Cerebellar nuclear complex (tissue), 1 donor: ENCODE measurements at places on chromosomes 4 and X.

DNA sequence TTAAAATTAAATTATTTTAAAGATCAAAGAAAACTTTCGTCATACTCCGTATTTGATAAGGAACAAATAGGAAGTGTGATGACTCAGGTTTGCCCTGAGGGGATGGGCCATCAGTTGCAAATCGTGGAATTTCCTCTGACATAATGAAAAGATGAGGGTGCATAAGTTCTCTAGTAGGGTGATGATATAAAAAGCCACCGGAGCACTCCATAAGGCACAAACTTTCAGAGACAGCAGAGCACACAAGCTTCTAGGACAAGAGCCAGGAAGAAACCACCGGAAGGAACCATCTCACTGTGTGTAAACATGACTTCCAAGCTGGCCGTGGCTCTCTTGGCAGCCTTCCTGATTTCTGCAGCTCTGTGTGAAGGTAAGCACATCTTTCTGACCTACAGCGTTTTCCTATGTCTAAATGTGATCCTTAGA, at the start of gene CXCL8:
TSS of gene CXCL8 (plus strand) at position 217 of the 426 bp plus-strand sequence. CDS start at position 307, 90 bp downstream.
- DNase-seq, result no peak

DNA sequence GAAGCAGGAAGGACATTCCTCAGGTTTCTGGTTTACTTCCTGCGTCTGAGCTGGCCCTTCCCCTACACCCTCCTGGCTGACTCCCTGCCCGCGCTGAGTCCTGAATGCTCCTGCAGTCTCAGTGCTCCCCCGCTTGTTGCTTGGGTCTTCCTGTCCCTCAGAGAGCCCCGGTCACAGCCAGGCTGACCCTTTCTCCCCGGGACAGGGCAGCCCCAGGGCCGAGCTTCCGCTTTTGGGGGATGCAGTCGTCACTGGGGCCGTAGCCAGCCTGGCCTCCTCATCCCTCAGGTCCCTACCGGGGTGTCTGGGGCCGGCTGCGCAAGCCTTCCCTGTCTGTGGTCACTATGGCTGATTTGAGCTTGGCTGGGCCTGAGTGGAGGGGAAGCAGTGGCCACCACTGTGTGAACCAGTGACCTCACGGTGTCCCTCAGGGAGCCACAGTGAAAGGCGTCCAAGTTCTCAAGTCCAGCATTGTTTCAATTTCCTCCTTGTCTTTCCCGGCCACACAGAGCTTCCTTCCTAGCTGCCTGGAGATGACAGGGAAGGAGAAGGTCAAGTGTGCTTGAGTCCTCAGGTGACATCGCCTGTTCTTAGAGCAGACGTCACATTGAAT, 34.1 kb upstream of the ASMTL start:
- no peak for DNase-seq

- DNase-seq, result no peak
Measured at GRCh38 chrX:149221230-149221629, 283.9 kb downstream of the IDS start.

DNA sequence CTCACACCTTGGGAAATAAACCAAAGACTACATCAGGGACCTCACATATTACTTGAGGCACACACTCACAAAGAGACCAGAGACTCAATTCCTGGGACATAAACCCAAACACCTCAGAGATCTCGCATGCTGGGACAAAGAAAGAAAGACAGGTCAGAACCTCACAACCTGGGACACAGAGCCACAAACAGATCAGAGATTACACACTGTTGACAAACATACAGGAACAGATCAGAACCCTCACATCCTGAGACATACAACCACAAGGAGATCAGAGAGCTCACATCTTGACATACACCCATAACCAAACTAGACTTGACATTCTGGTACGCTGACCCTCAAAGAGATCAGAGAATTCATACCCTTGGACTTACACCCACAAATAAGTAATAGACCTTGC, 17.3 kb downstream of the SUV39H1 start:
- no peak for DNase-seq

DNA sequence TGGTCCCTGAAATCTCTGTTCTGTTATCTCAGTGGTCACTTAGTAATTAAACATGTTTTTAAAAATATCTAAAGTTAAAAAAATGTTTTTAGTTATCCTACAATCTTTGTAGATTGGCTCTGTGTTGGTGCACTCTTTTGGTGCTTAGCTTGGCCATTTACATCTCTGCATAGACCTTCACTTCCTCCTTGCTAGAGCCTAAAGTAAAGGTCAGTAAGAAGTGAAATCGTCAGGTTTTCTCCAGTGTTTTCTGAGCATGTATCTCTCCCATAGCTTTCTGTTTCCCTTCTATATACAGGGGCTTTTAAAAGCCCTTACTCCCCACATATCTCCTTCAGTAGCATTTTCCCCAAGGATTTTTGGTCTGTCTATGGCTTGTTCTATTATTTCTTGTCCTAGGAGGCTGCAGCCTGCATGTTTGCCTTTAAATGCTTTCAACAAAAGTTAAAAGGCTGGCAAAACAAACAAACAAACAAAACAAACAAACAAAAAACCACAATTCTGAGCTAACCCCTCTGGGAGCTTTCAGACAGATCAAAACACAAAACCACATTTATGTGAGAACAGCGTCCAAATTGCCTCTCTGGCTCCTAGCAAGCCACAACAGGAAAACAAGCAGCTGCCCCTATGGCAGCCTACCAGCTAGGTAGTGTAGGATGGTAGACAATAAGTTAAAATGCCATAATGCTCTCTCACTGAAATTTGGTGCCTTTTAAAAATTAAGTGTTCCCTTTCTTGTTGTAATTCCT, 27.3 kb upstream of the GPRASP2 start:
- DNase-seq, result no peak

DNA sequence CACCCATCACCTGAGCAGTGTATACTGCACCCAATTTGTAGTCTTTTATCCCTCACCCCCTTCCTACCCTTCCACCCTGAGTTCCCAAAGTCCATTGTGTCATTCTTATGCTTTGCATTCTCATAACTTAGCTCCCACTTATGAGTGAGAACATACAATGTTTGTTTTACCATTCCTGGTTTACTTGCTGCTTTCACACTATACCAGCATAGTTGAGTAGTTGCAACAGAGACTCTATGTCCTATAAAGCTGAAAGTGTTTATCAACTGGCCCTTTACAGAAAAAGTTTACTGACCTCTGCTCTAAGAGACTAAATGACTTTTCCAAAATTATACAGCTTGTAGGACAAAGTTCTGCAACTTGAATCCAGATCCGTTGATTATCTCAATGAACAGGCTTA, 61.1 kb upstream of the BLTP1 start:
- no peak for DNase-seq

DNA sequence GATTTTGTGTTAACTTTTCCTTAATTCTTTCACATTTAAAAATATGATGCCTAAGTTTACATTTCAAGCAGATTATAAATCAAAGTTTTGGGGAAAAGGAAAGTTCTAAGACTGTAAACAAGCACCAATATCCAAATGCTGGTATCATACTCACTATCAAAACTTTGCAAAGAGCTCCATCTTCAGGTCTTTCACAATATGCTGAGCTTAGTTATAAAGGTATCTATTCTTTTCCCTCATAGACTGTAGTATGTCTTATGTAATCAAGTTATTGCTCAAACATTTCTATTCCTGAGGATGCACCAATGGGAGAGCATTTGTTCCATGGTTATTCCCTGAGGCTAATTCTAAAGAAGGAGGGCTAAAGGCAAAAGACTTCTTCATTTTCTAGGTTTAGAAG, 207.9 kb upstream of the FAM241A start:
- no peak for DNase-seq

GRCh38 chr4:6848717-6849305, 60.8 kb upstream of the TBC1D14 start:
- no peak for DNase-seq

DNA sequence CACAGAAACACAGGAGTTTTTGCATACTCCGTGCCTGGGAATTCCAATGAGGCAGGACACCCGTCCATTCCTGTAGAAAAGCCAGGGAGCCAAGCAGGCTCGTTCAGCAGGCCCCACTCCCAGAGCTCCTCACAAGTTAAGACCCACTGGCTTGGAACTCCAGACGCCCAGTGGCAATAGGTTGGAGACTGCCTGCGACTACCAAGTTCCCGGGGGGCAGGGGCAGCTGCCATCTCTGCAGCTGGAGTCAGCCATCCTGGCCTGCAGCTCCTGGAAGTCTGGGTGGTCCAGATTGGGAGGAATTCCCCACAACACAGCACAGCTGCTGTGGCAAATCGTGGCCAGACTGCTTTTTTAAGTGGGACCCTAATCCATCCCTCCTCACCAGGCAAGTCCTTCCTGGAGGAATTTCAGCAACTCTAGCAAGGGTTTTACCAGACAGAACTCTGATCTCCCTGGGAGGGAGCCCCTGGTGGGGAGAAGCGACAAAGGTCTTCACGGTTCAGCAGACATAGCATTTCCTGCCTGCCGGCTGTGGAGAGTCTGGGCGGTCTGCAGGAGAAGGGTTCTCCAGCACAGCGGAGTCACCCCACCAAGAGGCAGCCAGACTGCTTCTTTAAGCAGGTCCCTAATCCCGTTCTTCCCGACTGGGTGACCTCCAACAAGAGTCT, 231.9 kb downstream of the STPG2 start:
- DNase-seq, result no peak

DNA sequence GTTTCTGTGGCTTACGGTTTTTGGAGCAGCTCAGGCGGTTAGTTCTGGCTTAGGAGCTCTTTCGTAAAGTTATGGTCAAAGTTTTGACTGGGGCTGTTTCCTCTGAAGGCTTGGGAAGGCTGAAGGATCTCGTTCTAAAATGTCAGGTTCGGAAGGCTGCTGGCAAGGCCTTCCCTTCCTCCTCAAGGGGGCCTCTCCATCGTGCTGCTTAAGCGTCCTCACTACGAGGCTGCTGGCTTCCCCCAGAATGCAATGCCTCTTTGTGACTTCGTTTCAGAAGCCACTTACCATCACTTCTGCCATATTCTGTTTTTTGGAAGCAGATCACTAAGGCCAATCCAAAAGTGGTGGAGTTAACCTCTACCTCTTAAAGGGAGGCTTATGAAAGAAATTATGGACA, 1196.4 kb upstream of the TENM3 start:
- no peak for DNase-seq

DNA sequence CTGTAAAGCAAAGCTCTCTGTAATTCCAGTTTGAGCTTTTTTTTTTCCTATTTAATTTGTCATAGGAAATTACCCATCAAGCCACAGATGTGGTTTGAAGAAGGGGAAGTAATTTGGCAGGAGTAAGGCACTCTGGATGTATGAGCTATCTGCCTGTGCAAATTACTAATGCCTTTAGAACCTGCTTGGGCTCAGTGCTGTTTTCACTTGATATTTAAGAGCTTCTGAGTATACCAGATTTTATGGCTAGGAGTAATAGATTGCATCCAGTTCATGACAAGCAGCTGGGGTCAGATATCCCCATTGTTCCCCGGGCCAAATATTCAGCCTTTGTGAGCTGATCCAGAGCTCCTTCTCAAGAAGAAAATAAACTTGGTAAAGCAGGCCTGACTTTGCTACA, 89.1 kb downstream of the DCAF8L2 start:
- no peak for DNase-seq

- no peak for DNase-seq
Measured at GRCh38 chrX:12867685-12868084, 813 bp downstream of the TLR7 start.

- DNase-seq, result no peak
Measured at GRCh38 chr4:57156242-57156990, 46.2 kb upstream of the IGFBP7 start.

GRCh38 chr4:15451866-15452765, 17.6 kb upstream of the CC2D2A start:
- no peak for DNase-seq

DNA sequence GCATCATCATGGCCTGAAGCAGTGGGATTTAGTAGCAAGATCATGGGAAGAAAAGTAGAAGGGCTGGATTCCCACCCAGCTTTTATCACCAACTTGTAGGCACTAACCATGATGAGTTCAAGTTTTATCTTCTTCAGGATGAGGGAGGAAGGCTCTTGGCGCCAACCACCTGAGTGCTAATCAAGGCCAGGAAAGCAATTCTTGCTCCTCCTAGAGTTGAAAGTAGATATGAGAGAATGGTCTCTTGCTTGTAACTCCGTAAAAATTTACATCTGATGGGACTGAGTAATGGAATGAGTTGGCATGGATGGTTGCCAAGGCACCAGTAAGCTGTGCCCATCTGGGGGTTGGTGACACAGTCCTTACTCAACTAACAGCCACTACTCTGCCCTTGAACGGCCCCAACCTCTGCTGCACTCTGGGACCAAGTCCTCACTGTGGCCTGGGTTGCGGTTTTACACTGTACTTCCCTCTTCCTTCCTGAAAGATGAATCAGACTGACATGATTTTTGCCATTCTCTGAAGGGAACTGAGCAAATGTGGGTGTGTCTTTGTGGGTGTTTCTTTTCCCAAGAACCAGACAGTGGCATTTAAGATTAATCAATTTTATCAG, 39.4 kb upstream of the NDP start:
- no peak for DNase-seq

DNA sequence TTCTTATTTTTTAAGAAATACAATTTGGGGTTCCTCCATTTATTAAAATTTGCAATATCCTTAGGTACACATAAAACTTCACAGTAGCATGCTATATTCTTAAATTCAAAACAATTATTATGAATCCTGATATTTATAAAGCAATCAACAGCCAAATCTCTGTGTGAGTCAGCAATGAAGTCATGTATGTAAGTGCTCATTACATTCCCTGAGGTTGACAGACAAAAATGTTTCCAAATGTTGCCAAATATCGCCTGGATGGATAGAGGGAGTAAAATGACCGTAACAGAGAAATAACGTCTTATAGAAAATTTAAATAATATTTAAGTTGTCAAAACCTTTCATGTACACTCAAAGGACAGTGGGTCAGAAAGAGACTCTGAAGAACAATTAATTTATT, 220.0 kb downstream of the PCDH18 start:
- DNase-seq, result no peak

DNA sequence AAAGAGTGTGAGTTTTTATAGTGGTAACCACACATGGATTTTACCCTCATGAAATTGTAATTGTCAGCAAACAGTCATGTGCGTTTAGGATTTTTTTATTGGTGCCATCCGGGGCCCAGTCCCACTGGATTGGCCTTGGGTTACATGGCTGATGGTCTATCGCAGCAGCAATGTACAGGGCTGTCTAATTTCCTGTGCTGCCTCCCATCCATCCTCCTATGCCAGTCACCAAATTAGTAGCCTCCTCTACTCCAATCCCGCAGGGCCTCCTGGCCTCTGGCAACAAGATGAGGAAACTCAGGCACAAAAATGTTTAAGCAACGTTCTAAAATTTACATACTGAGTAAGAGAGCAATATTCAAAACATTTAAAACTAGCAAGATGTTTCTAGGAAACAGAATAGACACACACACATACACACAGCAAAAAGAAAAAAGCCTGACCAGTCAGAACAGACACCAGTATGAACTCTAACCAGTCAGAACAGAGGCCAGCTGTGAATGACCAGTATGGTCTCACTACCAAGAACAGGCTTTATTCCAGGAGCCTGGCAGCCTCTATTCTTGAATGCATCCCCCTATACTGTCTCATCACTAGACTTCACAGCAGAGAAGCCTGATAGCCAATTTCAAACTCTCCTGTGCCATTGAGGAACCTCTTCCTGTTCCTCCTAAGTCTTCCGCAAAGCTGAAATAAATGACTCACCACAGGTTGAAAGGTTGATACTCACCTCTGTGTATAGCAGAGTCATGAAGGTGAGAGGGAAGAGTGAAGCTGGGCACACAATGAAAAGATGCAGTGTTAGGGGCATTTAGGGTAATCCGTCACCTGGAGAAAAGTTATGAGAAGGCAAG, 42.6 kb downstream of the CHRNA9 start:
- DNase-seq, result no peak
